Hematopoietic multipotent progenitor cell treated with erythropoietin and hydrocortisone succinate and interleukin-3 and kit ligand, for 8 days (in vitro differentiated cells): ENCODE measurements at places on chromosomes 3 and 15.

GRCh38 chr15:77507911-77508310 is 87.2 kb downstream of the HMG20A start:
- no peak for DNase-seq

DNA sequence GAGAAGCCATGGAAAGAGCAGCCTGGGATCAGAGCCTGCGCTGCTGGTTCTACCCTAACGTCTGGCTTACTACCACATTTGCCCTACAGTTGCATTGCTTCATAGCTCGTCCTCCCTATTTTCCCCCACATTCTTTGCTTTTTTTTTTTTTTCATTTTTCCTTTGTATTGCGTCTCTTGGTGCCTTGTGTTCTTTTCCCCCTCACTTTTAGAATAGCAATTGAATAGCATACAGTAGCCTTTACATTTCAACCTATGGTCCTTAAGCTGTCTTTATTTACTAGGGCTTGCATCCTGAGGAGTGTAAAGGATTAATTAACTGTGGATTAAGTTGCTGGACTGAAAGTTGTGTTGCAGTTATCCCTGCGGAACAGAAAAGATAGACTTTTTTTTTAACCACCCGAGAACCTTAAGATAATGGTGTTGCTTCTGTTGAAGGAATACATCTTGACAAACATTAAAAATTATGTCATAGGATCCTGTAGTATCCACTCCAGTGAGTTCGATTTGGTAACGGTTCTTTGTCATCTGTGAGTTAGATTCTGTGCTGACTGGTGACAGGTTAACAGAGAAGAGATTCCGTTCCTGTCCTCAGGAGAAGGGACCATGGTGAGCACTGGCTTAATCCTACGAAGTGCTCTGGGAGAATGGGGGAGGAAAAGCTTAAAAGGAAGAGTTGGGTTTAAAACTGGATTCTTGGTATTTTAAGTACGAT is 417.4 kb upstream of the NAALADL2 start:
- DNase-seq: no peak

- DNase-seq: no peak
These were observed 127.5 kb downstream of the CLASP2 start for GRCh38 chr3:33590541-33590940.

DNA sequence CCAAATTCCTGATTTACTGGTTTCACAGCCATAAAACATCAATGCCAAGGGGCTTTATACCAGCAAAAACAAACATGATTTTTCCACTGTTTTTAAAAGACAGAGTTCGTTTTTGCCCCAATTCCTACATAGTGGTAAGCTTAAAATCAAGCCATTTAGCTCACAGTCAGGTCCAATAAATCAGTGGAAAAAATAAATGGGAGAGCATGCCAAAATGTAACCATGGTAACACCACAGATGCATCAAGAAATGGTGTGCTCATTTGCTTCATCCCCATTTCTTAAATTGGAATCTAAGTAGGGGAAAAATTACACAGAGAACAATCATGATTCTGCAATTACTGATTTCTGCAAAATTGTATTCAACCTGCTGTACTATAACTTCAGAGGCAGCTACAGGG is 418.8 kb downstream of the MAGI1 start:
- DNase-seq: no peak

- DNase-seq: peak; percentile 62
These were observed 232.7 kb downstream of the MECOM start for GRCh38 chr3:169430707-169431404.

GRCh38 chr15:74300057-74300795 is 64.1 kb downstream of the CCDC33 start:
- no peak for DNase-seq

- DNase-seq: no peak
These were observed 34.4 kb downstream of the B3GNT5 start for GRCh38 chr3:183287301-183287971.

DNA sequence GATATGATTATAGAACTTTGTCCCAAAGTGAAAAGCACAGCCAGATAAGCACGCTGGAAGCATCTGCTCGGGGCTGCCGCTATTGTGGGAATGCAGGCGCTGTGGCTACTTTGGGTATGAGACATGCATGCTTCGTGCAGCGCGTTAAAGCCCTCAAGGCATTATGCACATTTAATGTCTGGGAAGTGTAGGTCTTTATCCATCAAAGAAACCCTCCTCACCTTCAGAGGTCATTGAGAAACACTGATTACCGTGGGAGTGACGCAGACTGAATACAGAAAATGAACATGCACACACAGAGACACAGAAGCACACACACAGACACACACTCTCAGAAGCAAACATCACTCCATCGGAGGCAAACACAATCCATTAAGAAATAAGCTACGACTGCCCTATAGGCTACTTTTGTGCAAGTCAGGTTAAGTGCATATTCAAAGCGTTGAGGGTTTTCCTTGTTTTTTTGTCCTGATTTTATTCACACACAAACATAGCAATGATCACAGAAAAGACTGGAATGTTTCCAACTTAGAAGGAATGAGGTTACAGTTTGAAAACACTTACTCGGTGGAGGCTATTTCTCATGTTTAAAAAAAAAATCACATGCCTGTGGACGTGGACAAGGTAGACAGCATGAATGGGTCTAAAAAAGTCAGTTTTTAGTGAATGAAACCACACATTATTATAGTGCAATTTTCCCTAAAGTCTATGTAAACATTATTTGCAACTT is 68.5 kb downstream of the PLCH1 start:
- DNase-seq: no peak

DNA sequence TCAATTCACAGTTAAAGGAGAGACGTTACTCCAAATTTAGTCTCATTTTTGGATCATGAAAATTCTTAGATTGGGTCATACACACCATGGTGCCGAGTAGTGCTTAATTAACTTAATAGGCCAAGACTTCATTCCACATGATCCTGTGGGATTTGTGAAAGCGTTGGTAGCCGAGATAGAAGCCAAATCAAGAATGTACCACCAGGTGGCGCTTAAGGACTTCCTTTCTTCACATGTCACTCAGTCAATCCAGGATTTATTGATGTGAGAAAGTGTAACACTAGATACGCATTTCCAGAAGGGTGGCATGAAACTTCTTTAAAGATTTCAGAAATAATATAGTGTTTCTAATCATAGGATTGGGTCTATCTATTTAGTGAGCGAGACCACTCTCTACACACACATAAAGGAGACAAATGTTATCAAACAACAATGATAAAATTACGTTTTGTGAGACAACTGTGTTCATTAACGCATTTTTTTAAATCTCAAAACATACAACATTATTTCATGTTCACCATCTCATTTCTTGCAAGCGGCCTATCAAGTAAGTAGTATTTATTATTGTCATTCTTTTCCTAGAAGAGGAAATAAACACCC is 436.1 kb downstream of the CHL1 start:
- peak; percentile 53 for DNase-seq

- no peak for DNase-seq
These were observed 10.2 kb downstream of the PPARG start for GRCh38 chr3:12299026-12299425.

DNA sequence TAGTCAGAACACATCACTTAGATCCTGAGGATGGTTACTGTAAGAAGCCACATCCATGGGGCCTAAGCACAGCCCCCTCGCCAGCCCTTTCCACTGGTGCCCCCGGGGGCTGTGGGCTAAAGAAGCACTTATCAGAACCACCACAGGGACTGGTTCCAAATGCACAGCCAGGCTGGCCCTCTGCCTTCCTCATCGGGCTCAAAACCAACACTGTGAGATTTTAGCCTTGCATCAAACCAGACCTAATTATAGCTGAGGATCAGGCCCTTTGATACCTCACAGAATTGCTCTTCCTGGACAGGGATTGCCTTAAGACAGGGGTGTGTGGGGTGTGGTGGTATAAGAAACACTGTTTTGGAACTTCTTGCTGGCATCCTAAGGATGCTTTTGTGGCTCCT is 23.7 kb downstream of the SRPRB start:
- no peak for DNase-seq

DNA sequence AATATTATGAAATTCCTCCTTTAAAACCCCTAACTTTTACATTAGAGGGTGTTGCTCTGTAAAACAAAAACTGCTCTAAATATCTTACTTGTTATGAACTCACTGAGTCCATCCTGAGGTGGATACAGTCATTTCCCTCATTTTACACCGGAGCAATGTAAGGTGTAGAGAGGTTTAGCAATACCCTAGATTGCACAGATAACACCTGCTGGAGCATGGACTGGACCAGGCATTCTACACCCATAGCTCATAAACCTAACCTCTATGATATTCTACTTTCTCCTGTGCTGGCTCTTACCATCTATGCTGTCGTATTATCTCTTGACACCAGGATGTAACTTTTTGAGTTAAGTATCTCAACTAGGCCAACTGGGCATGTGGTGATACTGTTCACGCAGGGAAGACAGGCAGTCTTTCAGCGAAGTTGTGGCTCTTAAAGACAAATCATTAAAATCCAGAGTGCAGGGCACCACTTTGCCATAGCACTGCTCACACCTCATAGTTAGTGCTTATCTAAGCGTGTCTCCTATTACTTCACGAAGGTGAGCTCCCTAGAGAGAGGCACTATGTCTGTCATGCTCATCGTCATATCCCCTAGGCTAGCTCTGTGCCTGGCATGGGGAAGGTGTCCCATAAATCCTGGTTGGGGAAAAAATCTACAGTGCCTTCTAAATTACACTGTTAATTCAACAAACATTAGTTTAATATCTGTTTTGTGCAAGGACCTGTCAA is 100.1 kb upstream of the SLC2A2 start:
- peak; percentile 62 for DNase-seq

DNA sequence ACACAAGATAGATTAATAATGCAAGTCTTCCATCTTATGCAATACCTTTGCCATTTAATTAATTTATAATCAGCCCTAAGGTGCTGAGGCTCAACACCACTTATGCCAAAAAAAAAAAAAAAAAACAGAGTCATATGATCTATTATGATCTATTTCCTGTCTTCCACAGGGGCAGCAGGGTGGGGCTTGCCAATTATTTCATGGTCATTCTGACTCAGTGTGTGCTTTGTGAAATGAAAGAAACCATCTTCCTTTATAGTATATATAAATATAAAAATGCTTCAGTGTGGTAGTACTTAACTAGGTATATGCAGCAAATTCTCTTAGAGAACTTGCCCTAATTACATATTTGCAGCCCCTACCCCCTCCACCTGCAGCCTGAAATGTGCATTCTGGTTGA is 7.2 kb upstream of the RARB start:
- DNase-seq: no peak

GRCh38 chr3:123807820-123808219 is 76.3 kb downstream of the MYLK start:
- no peak for DNase-seq

DNA sequence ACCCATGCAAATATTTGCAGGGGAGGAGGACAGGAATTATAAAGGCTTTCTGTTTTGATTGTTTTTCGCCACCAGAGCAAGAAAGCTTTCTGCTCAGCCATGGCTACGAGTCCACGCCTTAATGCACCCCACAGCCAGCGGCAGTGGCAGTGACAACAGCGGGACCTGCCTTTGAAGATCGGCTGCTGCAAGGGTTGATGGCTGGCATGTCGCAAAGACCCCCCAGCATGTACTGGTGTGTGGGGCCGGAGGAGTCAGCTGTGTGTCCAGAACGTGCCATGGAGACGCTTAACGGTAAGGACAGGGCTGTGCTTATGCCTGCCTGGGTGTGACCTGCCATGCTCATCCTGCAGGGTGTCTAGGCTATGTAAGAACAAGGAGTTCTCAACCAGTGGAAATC is 5.3 kb downstream of the LRRK1 start:
- no peak for DNase-seq

- DNase-seq: no peak
These were observed 805 bp upstream of the PARP16 start for GRCh38 chr15:65287520-65287855.

DNA sequence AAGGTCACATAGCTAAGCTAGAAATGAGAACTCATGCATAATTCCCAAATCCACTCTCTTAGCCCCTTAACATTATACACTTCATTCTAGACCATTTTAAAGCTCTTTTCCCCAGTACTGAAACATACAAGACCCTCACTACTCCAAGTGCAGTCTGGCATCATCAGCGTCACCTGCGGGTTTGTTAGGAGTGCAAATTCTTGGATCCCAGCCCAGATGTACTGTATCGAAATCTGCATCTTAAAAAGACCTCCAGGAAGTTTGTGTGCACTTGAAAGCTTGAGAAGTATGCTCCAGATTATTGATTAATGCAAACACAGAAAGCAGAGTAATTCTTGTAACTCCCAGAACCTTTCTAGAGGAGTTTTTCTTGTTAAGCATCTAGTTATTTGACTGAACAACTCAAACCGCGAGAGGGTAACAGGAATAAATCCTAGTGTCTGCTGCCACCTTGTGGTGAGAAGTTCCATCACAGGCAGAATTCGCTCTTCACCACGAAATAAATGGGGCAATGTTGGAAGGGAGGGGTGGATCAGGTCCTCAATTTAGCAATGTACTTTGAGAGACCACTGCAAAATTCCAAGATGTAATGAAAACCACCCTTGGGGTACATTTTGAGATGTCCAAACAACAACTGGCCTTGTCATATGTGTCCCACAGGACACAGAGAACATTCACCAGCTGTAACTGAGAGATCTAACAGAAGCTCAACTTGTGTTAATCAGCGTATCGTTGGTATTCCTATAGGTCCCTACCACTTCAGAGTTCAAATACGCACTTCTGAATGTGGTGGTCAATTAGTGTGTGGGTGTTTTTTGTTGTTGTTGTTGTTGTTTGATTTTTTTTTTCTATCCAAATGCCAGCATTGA is 583 bp upstream of the C3orf49 start:
- DNase-seq: peak; percentile 70

DNA sequence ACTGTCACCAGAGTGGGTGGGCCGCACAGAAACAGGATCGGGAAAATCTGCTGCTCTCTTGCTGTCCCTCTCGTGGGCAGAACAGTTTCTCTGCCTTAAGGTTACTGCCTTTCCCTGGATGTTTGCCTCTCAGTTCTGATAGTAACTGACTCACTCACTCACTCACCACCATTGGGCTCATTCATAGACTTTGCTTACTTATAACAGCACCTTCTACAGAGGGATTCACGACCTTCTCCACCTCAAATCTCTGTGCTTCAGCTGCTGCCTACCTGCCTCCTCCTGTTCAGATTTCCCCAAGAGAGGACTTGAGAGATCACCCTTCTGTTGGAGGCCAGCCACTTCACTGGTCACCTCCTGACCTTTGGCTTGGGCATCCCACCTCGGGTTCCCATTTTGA is 147.7 kb upstream of the ICE2 start:
- no peak for DNase-seq

GRCh38 chr3:59994732-59995304 is 945.0 kb upstream of the CFAP20DC start:
- no peak for DNase-seq

GRCh38 chr3:87436781-87437543 is 160.6 kb upstream of the POU1F1 start:
- no peak for DNase-seq

- DNase-seq: no peak
These were observed 38.8 kb downstream of the LRRFIP2 start for GRCh38 chr3:37135561-37135960.

GRCh38 chr15:85479071-85479647 is 98.8 kb downstream of the AKAP13 start:
- DNase-seq: no peak

GRCh38 chr3:60652829-60653228 is 598.4 kb downstream of the FHIT start:
- DNase-seq: no peak

- DNase-seq: no peak
These were observed 53.8 kb downstream of the IQSEC1 start for GRCh38 chr3:13019243-13020095.
